Lung (tissue), 17 donors: ENCODE measurements at places on chromosomes 1 and 21. TPM values are rescaled to one million over a fixed set of nuclear protein-coding genes. Genes with fewer than 3 reads are reported as not detected.
A peak's percentile ranks its signal among the peaks of the same experiment; 100 is the strongest.

GRCh38 chr1:200731654-200732332, 6.9 kb upstream of the CAMSAP2 start:
- H3K36me3 ChIP-seq: no peaks in the 10 kb centered on the region
- H3K4me1 ChIP-seq: no peaks in the 10 kb centered on the region
- H3K27ac ChIP-seq: no peak overlapping the region

DNA sequence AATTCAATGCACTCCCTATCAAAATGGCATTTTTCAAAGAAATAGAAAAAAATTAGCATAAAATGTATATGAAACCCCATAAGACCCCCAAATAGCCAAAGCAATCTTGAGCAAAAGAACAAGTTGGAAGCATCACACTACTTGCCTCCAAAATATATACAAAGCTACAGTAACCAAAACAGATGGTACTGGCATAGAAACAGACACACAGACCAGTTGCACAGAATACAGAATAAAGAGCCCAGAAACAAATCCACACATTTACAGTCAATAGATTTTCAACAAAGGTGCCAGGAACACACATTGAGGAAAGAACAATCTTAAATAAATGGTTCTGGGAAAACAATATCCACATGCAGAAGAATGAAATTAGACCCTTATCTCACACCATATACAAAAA, 350.8 kb downstream of the DSCAM start:
- H3K27ac ChIP-seq: no peak overlapping the region
- H3K4me1 ChIP-seq: no peaks in the 10 kb centered on the region
- no peak for DNase-seq
- H3K36me3 ChIP-seq: no peaks in the 10 kb centered on the region

DNA sequence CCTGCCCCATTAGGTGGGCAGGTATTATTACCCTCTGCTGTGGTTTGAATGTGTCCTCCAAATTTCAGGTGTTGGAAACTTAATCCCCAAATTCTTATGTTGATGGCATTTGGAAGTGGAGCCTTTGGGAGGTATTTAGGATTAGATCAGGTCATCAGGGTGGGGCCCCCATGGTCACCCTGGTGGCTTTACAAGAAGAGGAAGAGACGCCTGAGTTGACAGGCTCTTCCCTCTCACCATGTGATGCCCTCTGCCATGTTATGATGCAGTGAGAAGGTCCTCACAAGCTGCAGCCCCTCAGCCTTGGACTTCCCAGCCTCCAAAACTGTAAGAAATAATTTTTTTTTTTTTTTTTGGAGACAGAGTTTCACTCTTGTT, 8.8 kb upstream of the THEMIS2 start:
- H3K36me3 ChIP-seq: no peaks in the 10 kb centered on the region
- no peaks in the 10 kb centered on the region for H3K27me3 ChIP-seq
- no peak for DNase-seq
- H3K4me1 ChIP-seq: peaks cover 3% of the 10 kb centered on the region
- H3K27ac ChIP-seq: peak overlapping the region; percentile 35

GRCh38 chr21:28644762-28645161, 347.9 kb downstream of the LTN1 start:
- no peaks in the 10 kb centered on the region for H3K4me1 ChIP-seq
- H3K4me3 ChIP-seq: no peak overlapping the region
- no peak for DNase-seq
- H3K27ac ChIP-seq: no peak overlapping the region
- no peaks in the 10 kb centered on the region for H3K27me3 ChIP-seq
- no peaks in the 10 kb centered on the region for H3K36me3 ChIP-seq

DNA sequence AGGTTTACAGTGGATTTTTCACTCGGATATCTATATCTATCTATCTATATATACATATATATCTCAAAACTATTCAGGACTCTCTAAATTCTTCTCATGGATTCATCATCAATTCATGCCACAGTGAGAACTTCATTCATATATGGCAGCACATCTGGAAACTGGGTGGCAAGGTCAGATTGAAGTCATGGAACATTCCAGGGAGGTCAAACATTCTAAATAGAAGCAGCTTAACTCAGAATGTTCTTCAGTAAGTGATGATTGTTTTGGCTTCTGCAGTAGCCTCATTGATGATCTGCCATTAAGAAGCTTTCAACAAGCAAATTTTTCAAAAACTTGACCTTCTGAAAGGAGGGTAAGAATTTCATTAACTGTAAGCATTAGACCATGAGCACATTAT, 46.9 kb upstream of the ADAMTS1 start:
- no peaks in the 10 kb centered on the region for H3K36me3 ChIP-seq
- no peak overlapping the region for H3K4me3 ChIP-seq
- no peak overlapping the region for H3K27ac ChIP-seq
- DNase-seq: no peak
- no peaks in the 10 kb centered on the region for H3K27me3 ChIP-seq
- H3K4me1 ChIP-seq: no peaks in the 10 kb centered on the region

DNA sequence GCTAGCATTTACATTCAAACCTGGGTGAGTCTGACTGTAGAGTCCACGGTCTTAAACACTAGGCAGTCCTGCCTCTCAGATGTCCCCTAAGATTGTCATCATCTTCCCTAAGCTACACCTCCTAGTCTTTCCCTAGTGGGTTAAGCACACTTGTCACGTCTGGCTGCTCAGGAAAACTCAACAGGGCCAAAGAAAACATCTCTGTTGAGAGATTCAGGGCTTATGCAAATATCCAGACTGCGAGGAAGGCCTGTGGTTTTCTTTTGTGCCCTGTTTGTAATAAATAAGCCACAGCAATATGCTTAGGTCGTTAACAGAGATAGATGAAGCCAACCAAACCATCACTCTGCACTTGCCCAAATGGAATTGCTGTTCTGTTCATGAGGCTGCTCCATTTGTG, 472.6 kb upstream of the DEPDC1 start:
- H3K27ac ChIP-seq: no peak overlapping the region
- no peaks in the 10 kb centered on the region for H3K4me1 ChIP-seq
- DNase-seq: no peak
- no peaks in the 10 kb centered on the region for H3K36me3 ChIP-seq

DNA sequence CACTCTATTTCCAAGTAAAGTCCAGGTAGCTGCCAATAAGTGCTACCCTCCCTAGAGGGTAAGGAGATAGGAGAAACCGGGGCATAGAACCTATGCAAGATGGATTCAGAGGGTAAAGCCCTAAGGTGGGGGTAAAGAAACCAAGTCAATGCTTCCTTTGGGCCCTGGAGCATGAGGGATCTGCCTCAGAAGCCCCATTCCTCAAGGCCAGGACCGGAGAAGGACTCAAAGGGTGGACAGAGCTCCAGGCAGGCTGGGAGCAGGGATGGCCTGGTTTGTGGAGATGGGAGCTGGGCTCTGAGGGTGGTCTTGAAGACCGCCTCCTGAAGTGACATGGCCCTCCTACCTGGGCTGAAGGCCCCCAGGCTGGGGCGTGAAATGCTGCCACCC, 3.9 kb downstream of the EPHA2 start:
- no peak for DNase-seq
- peaks cover 2% of the 10 kb centered on the region for H3K27me3 ChIP-seq
- peaks cover 25% of the 10 kb centered on the region for H3K36me3 ChIP-seq
- no peak overlapping the region for H3K27ac ChIP-seq

DNA sequence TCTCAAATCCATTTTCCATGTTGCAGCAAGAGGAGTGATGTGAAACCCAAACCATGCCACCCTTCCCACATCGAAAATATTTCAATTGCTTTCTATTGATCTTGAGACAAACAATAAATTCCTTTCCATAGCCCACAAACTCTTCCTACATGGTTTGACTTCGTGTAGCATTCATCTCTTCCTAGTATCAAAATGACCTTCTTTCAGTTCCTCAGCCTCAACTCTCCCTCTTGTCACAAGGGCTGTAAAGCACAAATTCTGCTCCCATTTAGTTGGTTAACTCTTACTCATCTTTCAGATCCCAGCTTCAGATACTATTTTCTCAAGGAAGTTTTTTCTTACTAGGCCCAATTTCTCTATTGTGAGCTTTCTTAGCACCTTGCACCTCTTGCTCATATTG, 99.0 kb downstream of the ZNF281 start:
- H3K4me3 ChIP-seq: no peak overlapping the region
- H3K27ac ChIP-seq: no peak overlapping the region
- no peaks in the 10 kb centered on the region for H3K36me3 ChIP-seq

- DNase-seq: no peak
- no peak overlapping the region for H3K4me3 ChIP-seq
- peaks cover 18% of the 10 kb centered on the region for H3K4me1 ChIP-seq
- no peaks in the 10 kb centered on the region for H3K36me3 ChIP-seq
- peak overlapping the region; percentile 24 for H3K27ac ChIP-seq
These were observed 37.7 kb downstream of the COQ8A start for GRCh38 chr1:226977643-226978431.

GRCh38 chr1:247209396-247209795, 37.6 kb upstream of the ZNF124 start:
- no peak overlapping the region for H3K4me3 ChIP-seq
- H3K4me1 ChIP-seq: no peaks in the 10 kb centered on the region
- DNase-seq: no peak
- no peak overlapping the region for H3K27ac ChIP-seq
- peaks cover 3% of the 10 kb centered on the region for H3K36me3 ChIP-seq

- H3K27me3 ChIP-seq: no peaks in the 10 kb centered on the region
- H3K27ac ChIP-seq: peak overlapping the region; percentile 16
- peak; percentile 90 for DNase-seq
- peaks cover 42% of the 10 kb centered on the region for H3K4me1 ChIP-seq
These were observed 47.5 kb downstream of the HSF2BP start for GRCh38 chr21:43611598-43612369.

The PRR9 gene
- total RNA-seq: not detected

The KDF1 gene
- total RNA-seq: 9.3 TPM

The RSBN1 gene
- 18.2 TPM for total RNA-seq

The DCDC2B gene
- total RNA-seq: 10.0 TPM

The NR1I3 gene
- total RNA-seq: not detected

The KIF26B gene
- 6.7 TPM for total RNA-seq

The FCAMR gene
- total RNA-seq: not detected

The AJAP1 gene
- 0.77 TPM for total RNA-seq

The FMO3 gene
- total RNA-seq: 9.0 TPM

The PITHD1 gene
- total RNA-seq: 55.7 TPM

The NOS1AP gene
- 5.0 TPM for total RNA-seq

The RPE65 gene
- total RNA-seq: not detected
